ENCODE measurements at places on chromosomes 5 and 9. TPM values are rescaled to one million over a fixed set of nuclear protein-coding genes. Genes with fewer than 3 reads are reported as not detected.

Gene EQTN
- not detected for total RNA-seq

Gene SPINK7
- total RNA-seq: not detected

Gene CDHR2
- under 0.01 TPM for total RNA-seq

DNA sequence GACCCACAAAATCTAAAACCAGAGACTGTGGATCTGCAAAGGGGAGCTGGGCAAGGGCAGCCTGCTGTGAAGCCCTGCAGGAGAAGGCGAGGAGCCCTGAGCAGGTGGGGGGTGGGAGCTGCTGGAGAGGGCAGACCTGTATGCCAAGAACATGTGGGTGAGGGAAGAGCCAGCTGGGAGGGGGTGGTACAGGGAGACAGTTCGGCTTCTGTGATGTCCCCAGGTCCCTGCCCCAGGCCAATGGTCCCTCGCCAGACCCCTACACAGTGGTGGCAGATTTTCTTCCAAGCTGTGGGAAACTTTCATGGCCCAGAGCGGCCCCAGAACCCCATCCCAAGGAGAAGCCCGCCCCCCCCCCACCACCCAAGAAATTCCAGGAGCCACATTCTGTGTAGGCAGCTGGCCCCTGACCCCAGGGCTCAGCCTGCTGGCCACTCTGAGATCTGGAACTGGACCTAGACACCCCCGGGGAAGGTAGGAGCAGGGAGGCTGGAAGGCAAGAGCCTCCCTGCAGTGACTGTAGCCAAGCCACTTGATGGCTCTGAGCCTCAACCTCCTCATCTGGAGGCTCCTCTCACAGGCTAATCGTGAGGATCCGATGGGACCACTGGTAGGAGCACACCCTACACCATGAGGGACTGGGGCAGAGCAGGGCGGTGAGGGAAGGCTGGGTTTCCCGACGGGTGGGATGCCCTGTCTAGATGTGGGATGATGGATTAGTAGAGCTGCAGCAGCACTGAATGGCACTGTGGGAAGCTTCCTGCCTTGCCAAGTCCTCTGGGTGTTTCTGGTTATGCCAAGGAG, 22.6 kb upstream of the CSF1R start:
- DNase-seq: no peak

GRCh38 chr9:108811944-108812343, 43.8 kb downstream of the ACTL7B start:
- DNase-seq: no peak

GRCh38 chr9:77474936-77475335, 173.2 kb downstream of the GNA14 start:
- no peak for DNase-seq
